Right lobe of liver (tissue), 6 donors: ENCODE measurements at places on chromosomes 11 and 22. TPM values are rescaled to one million over a fixed set of nuclear protein-coding genes. Genes with fewer than 3 reads are reported as not detected.

C11orf54 gene
- total RNA-seq = 81.1 TPM

MISFA gene
- total RNA-seq = 0.83 TPM

MRGPRX4 gene
- not detected for total RNA-seq

PRAME gene
- not detected for total RNA-seq

ZP1 gene
- not detected for total RNA-seq

KRTAP5-11 gene
- total RNA-seq = not detected

SPI1 gene
- 10.3 TPM for total RNA-seq

- no peak overlapping the region for H3K4me3 ChIP-seq
- no peaks in the 10 kb centered on the region for H3K4me1 ChIP-seq
- DNase-seq = no peak
- no peak overlapping the region for H3K27ac ChIP-seq
Measured at GRCh38 chr11:113689768-113690618, 16.1 kb downstream of the TMPRSS5 start.

- H3K27ac ChIP-seq = no peak overlapping the region
- H3K36me3 ChIP-seq = no peaks in the 10 kb centered on the region
- no peak overlapping the region for H3K4me3 ChIP-seq
- no peak for DNase-seq
- H3K4me1 ChIP-seq = no peaks in the 10 kb centered on the region
Measured at GRCh38 chr11:59427068-59427382, 812 bp upstream of the OR5A2 start.

DNA sequence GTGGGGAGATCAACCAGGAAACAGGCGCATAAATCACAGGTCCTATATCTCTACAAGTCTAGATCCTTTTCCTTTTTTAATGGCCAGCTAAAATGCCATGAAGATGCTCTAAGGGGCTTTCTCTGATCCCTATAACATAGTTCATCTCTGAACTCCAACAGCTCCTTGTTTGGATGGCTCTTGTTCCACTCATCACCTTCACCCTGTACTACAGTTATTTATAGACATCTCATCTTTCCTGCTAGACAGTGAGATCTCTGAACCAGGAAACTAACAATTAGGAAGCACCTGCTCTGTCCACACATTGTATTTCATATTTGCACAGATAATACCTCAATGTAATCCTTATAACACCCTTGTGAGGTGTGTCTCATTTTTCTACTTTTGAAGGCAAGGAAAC is 31.6 kb downstream of the KCNA4 start:
- H3K36me3 ChIP-seq = no peaks in the 10 kb centered on the region
- H3K27ac ChIP-seq = no peak overlapping the region
- no peak for DNase-seq
- H3K4me1 ChIP-seq = no peaks in the 10 kb centered on the region
- no peak overlapping the region for H3K4me3 ChIP-seq

GRCh38 chr11:10481560-10482349 is 26.7 kb downstream of the AMPD3 start:
- DNase-seq = no peak
- H3K4me1 ChIP-seq = no peaks in the 10 kb centered on the region
- H3K27ac ChIP-seq = no peak overlapping the region
- H3K4me3 ChIP-seq = no peak overlapping the region
- no peaks in the 10 kb centered on the region for H3K27me3 ChIP-seq
- H3K36me3 ChIP-seq = no peaks in the 10 kb centered on the region

DNA sequence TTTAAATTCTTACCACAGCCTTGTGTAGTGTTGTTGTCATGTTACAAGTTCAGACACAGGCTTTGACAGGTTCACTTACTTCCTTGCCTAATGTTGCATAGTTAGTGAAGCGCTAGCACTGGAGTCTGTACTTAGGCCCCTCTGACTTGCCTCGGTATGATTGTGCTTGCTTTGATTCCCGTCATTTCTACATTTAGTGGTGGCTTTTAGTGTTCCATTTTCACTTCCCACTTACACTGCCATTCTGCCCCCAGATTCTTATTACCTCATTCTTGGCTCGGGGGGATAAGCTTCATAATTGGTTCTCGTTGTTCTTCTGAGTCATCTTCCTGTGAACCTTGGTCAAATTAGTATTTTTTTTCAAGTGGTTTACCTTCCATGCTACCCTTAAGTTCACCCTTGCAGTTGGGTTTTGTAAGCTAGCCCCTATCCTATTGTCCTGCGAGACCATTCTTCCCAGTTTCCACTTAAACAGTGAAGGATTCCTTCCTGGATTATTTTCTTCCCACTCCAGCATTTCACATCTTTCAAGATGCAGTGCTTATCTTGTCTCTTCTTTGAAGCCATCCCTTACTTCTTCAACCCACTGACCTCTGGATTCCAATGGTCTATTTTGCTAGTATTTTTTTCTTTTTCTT is 68.7 kb downstream of the DDX10 start:
- H3K36me3 ChIP-seq = no peaks in the 10 kb centered on the region
- H3K4me3 ChIP-seq = no peak overlapping the region
- DNase-seq = no peak
- H3K27ac ChIP-seq = no peak overlapping the region
- H3K4me1 ChIP-seq = no peaks in the 10 kb centered on the region

GRCh38 chr11:115990004-115990447 is 485.8 kb upstream of the CADM1 start:
- H3K4me1 ChIP-seq = no peaks in the 10 kb centered on the region
- H3K27me3 ChIP-seq = no peaks in the 10 kb centered on the region
- H3K27ac ChIP-seq = no peak overlapping the region
- no peak overlapping the region for H3K4me3 ChIP-seq

DNA sequence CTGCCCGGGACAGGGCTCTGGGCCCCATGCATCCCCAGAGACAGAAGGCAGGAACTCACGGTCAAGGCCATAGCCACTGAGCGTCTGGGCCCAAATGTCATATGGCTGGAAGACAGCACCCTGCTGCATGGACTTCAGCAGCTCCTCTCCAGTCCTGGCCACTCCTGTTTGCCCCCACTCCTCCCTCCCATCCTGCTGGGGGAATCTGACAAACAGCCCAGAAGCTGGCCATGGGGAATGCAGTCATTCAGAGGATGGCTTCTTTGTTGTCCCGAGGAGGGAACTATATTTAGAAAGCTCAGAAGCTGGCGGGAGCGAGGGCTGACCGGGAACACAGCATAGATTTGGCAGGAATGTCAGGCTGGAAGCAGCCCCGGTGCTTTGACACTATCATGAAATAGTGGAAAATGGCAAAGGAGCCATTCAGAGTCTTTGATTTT is 35.0 kb downstream of the DKK3 start:
- peaks cover 25% of the 10 kb centered on the region for H3K4me1 ChIP-seq
- no peaks in the 10 kb centered on the region for H3K27me3 ChIP-seq
- H3K36me3 ChIP-seq = no peaks in the 10 kb centered on the region
- H3K27ac ChIP-seq = peak overlapping the region; percentile 4
- DNase-seq = peak; percentile 74

- no peaks in the 10 kb centered on the region for H3K27me3 ChIP-seq
- no peaks in the 10 kb centered on the region for H3K36me3 ChIP-seq
- no peak overlapping the region for H3K4me3 ChIP-seq
- no peak overlapping the region for H3K27ac ChIP-seq
- no peaks in the 10 kb centered on the region for H3K4me1 ChIP-seq
Measured at GRCh38 chr11:12815931-12816494, 141.8 kb downstream of the TEAD1 start.

GRCh38 chr11:77035039-77035438 is 841 bp downstream of the B3GNT6 start:
- DNase-seq = no peak
- no peaks in the 10 kb centered on the region for H3K4me1 ChIP-seq

- H3K27me3 ChIP-seq = no peaks in the 10 kb centered on the region
- no peak overlapping the region for H3K4me3 ChIP-seq
- DNase-seq = no peak
- peaks cover 63% of the 10 kb centered on the region for H3K4me1 ChIP-seq
- H3K36me3 ChIP-seq = peaks cover 4% of the 10 kb centered on the region
Measured at GRCh38 chr22:26547426-26547825, 35.2 kb upstream of the TFIP11 start.

DNA sequence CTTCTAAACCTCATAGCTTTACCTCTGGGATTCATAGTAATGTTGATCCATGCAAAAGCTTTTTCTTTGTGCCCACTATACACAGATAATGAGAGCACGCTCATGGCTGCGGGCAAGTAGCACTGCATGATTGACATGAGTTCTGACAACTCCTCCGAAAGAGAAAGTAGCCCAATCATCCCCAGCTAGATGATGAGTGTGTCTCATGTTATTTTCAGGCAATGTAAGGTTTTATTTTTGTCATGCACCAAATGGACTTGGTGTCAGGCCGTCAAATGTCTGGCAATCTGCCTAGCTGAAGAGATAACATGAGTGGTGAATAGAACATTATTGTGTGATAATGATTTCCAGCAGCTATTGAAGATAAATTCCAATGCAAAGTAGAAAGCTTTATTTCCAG is 662.6 kb downstream of the NTM start:
- H3K4me3 ChIP-seq = no peak overlapping the region
- no peaks in the 10 kb centered on the region for H3K36me3 ChIP-seq
- H3K4me1 ChIP-seq = no peaks in the 10 kb centered on the region
- DNase-seq = no peak
- no peak overlapping the region for H3K27ac ChIP-seq

DNA sequence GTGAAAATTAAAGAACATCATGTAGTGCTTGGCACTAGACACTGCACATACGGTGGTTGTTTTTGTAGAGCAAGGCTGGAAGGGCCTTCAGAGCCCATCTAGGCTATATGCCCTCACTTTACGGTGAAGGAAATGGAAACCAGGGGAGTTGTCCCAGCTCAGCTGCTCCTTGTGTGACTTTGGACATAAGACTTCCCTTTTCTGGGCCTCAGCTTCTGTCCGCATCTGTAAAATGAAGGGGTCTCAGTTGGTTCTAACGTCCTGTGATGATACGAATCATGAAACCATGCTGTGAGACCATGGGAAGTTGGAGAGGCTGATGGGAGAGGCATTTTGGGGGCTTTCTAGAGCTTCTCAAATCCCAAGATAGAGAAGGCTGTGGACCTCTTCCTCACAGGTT is 4.7 kb downstream of the KCNE3 start:
- DNase-seq = no peak
- H3K36me3 ChIP-seq = no peaks in the 10 kb centered on the region
- H3K27ac ChIP-seq = peak overlapping the region; percentile 58
- H3K4me3 ChIP-seq = no peak overlapping the region

DNA sequence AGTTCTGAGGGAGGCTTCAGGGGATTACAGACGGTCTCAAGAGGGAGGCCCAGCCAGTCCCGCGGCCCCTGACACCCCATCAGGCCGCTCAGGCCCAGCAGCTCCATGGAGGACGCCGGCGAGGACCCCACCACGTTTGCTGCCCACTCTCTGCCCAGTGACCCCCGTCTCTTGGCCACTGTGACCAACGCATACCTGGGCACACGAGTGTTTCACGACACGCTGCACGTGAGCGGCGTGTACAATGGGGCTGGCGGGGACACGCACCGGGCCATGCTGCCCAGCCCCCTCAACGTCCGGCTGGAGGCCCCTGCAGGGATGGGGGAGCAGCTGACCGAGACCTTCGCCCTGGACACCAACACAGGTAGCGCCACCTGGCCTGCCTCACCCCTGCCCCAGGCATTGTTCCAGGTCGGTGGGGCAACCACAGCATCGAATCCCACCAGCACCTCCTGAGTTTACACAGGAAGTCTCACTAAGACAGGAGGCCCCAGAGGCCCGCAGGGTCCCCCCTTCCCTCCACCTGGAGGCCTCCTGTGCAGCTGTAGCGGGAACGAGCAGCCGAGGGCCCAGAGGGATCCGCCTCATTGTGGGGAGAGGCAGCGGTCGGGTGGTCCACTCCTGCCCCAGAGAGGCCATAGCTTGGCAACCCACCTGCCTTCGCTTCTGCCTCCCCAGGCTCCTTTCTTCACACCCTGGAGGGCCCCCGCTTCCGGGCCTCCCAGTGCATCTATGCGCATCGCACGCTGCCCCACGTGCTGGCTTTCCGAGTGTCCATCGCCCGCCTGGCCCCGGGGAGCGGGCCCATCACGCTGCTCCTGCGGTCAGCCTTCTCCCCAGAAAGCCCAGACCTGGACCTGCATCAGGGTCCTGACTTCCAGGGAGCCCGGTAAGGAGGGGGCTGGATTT is 1.0 kb downstream of the PGGHG start:
- H3K27ac ChIP-seq = no peak overlapping the region
- peak; percentile 60 for DNase-seq
- H3K36me3 ChIP-seq = no peaks in the 10 kb centered on the region
- no peaks in the 10 kb centered on the region for H3K27me3 ChIP-seq

DNA sequence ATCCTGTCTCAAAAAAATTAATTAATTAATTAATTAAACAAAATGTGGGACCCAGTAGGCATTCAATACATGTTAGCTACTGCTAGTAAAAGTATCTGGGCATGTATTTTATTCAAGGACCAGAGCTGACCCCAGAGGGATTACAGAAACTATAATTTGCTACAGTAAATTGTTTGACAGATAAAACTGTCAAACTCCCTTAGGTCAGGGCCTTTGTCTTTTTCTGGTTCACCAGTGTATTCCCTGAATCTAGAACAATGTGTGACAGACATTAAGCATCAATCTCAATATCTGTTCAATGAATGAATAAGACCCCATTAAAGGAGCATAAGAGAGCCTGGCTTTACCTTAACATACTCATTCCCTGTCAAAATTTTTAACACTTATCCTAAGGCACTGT is 6.0 kb downstream of the CKAP5 start:
- peaks cover 1% of the 10 kb centered on the region for H3K36me3 ChIP-seq
- no peaks in the 10 kb centered on the region for H3K27me3 ChIP-seq
- DNase-seq = no peak
- no peak overlapping the region for H3K27ac ChIP-seq
- H3K4me1 ChIP-seq = no peaks in the 10 kb centered on the region
- no peak overlapping the region for H3K4me3 ChIP-seq
